ENCODE measurements at places on chromosomes 3 and 15.
A peak's percentile ranks its signal among the peaks of the same experiment; 100 is the strongest.

- DNase-seq: peak; percentile 100
Observed at GRCh38 chr3:52056968-52057811, 819 bp upstream of the DUSP7 start.

DNA sequence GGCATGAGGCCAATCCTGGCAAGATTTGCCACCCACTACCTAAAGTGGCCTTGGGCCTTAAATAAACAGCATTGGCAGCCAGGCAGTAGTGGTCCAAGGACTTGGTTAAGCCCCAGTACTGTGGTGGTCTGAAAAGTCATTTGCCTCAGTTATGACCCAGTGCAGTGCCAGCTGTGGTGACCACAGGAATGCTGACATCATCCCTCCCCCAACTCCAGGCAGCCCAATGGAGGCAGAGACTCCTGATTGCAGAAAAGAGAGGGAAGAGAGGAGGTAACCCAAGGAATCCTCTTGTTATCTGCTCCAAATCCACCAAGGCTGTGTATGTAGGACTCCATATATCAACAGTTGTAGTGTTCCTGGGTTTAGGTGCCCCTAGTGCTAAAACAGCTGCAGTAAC lies 883.6 kb downstream of the SQOR start:
- no peak for DNase-seq

DNA sequence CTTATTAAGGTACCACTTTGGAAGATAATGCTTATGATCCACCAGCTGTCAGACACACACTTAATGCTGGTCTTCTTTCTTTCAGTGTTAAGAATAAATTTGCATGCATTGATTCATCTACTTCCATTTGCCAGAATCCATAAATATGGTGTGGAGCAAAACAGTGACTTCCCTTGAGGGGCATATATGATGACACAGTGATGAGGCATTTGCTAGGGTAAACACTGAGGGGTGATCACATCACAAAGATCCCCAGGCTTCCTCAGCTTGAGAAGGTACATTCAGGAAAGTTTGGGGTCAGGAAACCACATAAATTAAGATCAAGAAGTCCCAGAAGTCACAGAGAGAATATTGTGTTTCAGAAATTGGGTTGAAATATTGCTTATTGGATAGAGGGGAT lies 9.9 kb upstream of the ZBED2 start:
- no peak for DNase-seq

GRCh38 chr15:64324165-64324877 lies 31.7 kb downstream of the CSNK1G1 start:
- no peak for DNase-seq

DNA sequence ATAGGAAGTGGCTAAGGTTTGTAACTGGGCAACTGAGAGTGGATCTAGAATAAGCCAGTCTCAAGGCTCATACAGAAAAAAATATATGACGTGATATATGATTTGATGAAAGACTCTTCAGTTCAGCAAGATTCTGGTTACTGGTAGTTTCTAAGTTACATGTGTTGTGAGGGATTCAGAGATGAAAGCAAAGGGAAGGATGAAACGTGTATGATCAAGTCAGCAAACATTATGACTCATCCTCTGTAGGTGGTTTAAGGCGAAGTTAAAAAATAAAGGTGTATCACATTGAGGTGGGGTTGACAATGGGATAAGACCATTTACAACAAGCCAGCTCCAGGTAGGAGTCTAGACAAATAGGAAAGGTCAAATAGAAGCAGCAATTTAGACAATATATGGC lies 16.2 kb downstream of the TERC start:
- no peak for DNase-seq

DNA sequence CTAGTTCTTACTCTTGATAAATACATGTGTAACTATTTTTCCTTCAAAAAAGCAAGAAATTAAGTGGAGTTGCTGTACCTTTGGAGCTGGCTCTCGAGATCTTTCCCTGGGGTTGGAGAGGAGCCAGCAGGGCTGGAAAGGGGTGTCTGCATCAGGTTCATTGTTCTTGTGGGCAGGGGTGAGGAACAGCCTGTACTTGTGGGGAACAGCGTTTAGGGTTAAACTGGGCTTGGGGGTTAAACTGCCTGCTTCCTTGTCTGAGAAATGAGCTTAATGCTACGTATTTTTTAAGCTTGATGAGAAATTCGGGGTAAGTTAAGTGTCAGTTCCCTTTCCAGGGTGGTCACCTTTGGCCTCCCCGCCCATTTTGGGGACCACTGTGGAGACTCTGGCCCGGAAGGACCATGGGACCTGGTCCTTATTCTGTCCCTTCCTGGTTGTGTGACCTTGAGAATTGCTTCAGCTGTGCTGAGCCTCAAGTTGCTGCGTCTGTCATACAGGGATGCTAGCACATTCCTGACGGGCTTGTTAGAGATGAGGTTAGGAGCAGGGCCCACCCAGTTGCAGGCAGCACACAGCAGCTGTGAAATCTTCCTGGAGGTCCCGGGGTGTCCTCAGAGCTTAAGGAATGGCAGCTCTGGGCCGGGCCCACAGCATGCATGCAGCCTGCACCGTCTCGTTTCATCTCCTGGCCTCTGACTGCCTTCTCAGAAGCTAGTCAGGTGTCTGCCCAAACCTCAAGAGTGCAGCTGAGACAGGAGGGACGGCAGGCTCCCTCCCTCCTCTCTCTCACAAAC lies 11.6 kb downstream of the H1-8 start:
- no peak for DNase-seq

DNA sequence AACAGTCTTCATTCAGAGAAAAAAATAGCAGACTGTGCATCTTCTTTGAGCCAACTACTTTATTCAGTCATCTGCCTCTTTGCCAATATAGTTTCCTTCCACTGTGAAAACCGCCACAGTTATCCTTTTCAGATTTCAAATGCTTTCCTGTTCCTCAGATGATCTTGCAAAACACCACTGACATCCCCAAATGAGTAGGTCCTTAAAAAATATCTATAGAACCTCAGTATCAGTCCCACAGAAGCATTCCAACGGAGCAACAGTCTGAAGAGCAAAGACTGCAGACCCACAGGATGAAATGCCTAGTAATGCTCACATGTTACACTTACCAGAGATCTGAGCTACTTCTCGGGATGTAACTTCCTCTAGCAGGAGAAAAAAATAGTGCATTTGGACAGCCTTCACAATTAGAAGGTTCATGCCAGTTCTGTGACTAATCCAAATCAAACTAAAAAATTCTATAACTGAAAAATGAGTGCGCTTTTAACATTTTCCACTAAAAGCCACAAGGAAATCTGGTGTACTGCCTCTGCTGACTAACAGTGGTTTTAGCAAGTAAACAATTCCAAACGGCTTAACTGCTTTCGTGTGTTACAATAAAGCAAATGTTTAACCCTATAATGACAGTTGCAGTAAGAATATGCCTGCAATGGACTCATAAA lies at the start of gene ANKRD28:
ANKRD28 (minus strand) TSS at position 338 of the 662 bp plus-strand sequence. CDS start 1,458 bp downstream, outside the sequence.
- peak; percentile 77 for DNase-seq

- peak; percentile 69 for DNase-seq
Observed at GRCh38 chr3:186220911-186221645, 112.2 kb upstream of the ETV5 start.

GRCh38 chr15:27831384-27832236 lies 267.5 kb downstream of the OCA2 start:
- DNase-seq: no peak

DNA sequence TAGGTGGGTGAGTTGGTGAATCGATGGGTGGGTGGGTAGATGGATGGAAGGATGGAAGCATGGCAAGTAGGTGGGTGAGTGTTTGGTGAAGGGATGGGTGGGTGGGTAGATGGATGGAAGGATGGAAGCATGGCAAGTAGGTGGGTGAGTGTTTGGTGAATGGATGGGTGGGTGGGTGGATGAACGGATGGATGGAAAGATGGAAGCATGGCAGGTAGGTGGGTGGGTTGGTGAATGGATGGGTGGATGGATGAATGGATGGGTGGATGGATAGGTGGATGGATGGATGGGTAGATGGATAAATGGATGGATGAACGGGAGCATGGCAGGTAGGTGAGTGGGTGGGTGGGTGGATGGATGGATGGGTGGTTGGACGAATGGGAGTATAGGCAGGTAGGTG lies 65.1 kb downstream of the SLC6A1 start:
- DNase-seq: no peak

- DNase-seq: no peak
Observed at GRCh38 chr3:63662500-63662899, 10.0 kb downstream of the SNTN start.

DNA sequence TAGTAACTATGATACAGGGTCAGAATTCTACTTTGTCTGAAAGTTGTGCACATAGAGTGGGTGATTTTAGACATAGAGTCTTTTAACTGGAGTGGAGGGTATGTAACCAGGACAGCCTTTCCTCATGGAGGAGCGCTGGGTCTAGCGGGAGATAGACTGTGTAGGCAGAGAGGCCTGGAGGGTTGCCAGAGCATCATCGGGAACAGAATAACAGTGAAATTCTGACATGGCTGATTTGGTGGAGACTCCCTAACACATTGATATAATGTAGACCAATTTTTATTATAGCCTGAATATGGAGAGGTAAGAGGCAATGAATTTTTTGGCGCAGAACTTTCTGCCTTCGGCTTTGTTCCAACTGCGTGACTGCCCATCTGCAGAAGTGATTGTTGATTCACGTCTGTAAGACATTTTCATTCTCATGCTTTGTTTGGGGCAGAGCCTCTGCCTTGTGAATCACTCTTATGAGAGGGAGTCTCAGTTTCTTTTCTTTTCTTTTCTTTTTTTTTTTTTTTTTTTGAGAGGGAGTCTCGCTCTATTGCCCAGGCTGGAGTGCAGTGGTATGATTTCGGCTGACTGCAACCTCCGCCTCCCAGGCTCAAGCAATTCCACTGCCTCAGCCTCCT lies 16.0 kb downstream of the LPP start:
- no peak for DNase-seq

DNA sequence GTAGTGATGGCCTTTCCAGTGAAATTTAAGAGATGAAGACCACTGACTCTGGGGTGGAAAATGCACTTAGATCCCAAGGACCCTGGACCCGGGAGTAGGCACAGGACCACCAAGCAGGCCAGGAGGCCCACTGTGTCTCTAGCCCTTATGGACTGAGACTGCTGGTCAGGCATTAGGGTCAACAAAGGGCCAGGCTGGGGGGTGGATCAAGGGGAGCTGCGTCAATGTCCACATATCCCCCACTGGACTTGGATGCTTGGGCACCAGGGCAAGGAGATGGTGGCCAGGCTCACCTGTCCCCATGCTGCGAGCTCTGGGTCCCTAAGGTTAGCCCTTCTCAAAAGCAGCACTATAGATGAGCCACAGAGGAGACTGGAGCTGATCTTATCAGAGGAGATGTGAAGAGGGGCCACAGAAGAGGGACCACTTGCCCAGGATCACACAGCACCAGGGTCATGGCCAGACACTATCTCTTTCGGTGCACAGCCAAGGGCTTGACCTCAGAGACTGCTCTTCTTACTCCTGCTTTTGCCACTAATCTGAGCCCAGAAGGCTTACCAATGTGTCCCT lies 14.7 kb downstream of the RAB6B start:
- DNase-seq: no peak

DNA sequence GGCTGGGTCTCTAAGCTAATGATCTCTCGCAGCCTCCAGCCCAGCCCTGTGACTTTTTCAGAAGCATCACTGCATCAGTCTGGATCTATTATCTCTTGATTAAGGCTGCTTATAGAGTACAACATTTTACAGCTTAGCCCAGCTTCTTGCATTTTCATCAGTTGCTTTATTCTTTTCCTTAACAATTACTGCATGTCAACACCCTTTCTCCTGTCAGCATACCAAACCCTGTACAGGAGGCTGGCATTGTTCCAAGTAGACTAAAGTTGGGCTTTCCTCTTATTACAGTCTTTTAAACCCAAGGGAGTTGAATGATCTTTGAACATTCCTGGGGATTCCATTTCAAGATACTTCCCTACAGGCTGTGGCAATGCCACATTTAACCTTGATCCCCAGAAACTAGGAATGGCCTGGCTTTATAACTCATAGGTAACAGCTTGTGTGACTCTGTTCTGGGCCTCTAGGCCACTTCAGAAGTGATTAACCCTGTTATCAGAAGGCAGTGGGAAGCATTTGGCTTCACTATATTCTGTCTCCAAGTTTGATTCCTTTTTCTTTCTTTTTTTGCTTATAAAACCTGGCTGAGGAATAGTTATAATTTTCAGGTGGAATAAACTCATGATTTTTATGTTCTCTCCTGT lies 182.9 kb downstream of the KCNMB2 start:
- no peak for DNase-seq

GRCh38 chr15:59237924-59238331 lies 31.3 kb downstream of the LDHAL6B start:
- no peak for DNase-seq

DNA sequence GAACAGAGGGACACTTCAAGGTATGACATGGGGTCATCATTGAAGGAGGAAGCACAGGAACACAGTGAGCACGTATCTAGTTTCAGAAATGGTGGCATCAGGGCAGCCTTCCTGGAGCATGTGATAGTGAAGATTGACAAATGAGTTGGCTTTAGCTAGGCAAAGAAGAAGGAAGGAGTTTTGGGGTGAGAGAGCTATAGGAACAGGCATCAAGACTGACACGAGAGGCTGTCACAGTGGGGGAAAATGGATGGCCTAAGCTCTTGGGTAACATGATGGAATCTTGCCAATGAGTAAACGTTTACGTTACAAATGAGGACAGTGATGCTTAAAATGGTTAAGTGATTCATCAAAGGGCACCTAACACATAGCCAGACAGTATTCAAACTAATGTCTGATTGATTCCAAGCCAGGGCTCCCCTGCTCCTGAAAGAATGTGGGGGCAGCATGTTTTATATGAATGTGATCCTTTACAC lies 23.1 kb upstream of the GPR171 start:
- DNase-seq: no peak

DNA sequence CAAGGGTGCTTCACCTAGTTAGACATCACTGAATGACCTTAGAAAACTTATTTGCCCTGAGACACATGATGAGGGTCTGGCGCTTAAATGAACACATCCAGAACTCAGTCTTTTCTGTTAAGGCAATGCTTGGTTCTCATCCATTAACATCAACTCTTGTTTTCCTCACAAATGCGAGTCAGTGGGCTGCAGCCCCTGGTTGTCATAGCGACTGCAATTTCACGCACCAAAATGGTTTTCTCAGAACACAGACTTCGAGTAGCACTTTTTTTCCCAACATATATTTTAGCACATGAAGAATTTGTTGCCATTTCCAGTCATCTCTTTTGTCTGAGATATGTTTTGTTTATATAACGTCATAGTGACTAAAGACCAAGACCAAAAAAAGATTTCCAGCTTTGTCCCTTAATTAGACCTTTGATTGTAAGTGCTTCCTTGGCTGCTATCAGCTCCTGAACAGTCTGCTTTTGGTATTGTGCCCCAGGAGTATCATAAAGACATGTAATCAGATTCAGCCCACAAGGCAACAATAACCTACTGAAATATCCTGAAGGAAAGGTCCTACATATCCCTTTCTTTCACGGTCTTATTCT lies 68.5 kb downstream of the GPR176 start:
- DNase-seq: no peak

GRCh38 chr15:25239471-25240345 lies 199.1 kb downstream of the UBE3A start:
- no peak for DNase-seq

- no peak for DNase-seq
Observed at GRCh38 chr3:46509661-46510187, 11.9 kb downstream of the RTP3 start.

GRCh38 chr3:8777978-8778267 lies 8.5 kb upstream of the OXTR start:
- DNase-seq: no peak

GRCh38 chr3:29559741-29560465 lies 279.0 kb downstream of the RBMS3 start:
- no peak for DNase-seq

- no peak for DNase-seq
Observed at GRCh38 chr3:69149586-69149985, 27.2 kb upstream of the LMOD3 start.
